Hepatocyte (in vitro differentiated cells): ENCODE measurements at places on chromosomes 13 and 19. TPM values are rescaled to one million over a fixed set of nuclear protein-coding genes. Genes with fewer than 3 reads are reported as not detected.

GRCh38 chr13:20044086-20044485 is 85.6 kb downstream of the ZMYM2 start:
- no peak for DNase-seq

- no peak for DNase-seq
These were observed 125.2 kb upstream of the OBI1 start for GRCh38 chr13:78784014-78784750.

DNA sequence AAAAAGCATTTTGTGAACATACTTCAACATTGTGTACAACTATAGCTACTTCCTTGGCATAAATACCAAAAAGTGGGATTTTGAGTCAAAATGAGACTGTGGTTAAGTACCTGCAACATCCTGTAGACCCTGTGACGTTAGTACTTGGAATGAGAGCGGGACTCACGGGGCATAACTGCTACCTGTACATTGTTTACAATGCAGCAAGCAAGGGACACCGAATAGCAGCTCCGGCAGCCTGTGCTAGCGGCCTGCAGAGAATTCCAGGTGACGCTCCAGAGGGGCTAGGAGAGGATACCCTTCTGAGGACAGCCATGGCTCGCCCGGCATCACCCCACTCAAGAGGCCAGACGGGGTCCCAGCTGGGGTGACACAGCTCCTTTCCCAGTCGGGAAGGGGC is 824 bp upstream of the ZNF331 start:
- DNase-seq, result peak; percentile 34

DNA sequence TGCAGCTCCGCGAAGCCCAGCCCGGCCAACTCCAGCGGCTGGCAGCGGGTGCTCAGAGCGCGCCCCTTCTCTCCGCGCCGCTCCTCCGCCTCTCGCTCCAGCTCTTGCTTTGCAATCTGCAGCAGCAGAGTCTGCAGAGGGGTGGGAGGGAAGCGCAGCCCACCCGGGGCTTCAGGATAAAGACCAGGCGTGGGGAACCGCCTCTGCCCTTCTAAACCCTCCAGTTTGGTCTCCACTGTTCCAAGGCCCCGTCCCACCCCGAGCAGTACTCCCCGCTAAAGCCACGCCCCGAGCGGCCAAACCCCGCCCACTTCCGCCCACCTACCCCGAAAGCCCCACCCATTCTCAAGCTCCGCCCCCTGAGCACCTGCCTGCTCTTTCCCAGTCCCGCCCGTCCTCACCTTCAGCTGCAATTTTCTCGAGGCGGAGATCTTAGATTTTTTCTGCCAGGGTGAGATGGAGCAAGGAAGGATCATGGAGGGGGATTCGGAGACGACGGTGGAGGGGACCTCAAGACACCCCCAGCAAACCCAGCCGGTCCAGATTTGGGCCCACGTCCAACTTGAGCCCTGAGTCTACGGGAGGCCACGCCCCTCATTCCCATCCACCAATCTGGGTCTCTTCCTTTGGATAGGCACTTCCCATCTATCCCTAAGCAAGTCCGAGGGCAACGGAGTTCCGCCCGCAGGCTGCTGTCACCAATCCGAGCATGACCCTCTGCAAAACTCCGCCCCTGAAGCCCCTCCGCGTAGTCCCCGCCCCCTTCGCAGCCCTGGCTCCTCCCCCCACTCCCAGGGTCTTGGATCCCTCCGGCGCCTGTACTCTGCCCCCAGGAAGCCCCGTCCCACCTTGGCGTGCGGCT is 1.1 kb downstream of the TNNI3 start:
- peak; percentile 83 for DNase-seq

DNA sequence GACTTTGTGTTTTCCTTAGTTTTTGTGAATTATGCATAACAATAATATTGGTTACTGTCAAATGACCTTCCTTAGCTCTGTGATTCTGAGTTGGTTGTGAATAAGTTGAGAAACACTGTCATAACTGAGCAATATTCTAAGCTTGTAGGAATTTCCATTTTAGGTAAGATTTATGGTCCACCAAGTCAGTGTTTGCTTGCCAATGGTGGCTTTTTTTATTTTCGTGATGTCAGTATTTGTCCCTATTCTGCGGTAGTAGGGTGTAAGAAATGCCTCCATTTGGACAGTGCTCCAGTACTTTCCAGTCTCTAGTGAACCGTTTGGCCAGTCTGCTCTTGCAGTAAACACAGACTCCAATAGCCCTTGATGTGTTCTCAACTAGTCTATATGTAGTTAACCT is 94.7 kb downstream of the FRY start:
- DNase-seq, result no peak

- DNase-seq, result no peak
These were observed 572 bp downstream of the SHISA2 start for GRCh38 chr13:26051231-26051656.

NEK5 gene
- 1.1 and 1.3 TPM in 2 replicates for total RNA-seq

GRCh38 chr13:45807520-45808099 is 43.9 kb downstream of the SIAH3 start:
- DNase-seq, result peak; percentile 56
